ENCODE measurements at places on chromosomes 3 and 15.

- DNase-seq = no peak
Measured at GRCh38 chr15:32802286-32802936, 84.6 kb downstream of the GREM1 start.

GRCh38 chr15:97960364-97961066, at the start of gene ARRDC4:
ARRDC4 (plus strand) TSS chr15:97960703; CDS start chr15:97960862, 159 bp downstream.
- peak; percentile 93 for DNase-seq

GRCh38 chr15:57586661-57587424, 4.9 kb upstream of the MYZAP start:
- no peak for DNase-seq

- DNase-seq = no peak
Measured at GRCh38 chr15:28110481-28110881, 11.4 kb upstream of the OCA2 start.

DNA sequence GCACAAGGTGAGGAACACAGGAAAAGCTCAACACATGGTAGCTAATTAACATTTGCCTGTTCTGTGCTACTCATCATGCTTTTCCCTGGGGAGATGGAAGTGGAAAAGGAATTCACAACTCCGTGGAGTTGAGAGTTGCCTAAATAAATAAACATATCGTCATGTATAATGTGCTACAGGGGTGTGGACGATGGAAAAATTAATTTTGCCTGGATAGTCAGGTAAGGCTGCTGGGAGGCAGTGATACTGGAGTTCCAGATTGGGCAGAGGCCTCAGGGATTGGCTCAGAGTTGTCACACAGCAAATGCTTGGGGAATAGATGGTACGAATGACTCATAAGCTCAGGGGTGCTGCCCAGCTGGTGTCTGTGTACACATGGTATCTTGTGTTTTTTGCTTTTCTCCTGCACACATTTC, 3.1 kb upstream of the ABHD6 start:
- no peak for DNase-seq

- DNase-seq = no peak
Measured at GRCh38 chr3:155651489-155652218, 93.2 kb downstream of the PLCH1 start.

DNA sequence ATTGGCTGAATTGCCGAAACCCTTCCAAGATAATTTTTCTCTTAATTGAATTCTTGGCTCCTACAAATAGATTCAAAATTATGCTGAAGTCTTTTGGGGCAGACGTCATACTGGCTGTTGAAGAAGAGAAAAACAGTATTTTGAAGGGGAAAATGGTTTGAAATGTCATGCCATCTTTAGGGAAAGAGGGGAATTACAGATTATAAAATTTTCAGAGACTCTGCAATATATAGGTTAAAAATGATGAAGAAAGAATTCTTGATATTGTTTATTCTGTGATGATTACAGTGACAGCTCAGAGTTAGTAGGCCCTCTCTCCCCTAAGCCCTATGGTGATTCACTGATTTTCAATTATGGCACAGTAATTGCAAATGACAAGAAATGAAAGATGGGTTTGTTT, 86.1 kb downstream of the CGNL1 start:
- DNase-seq = no peak
